ENCODE measurements at places on chromosomes 7 and 10. TPM values are rescaled to one million over a fixed set of nuclear protein-coding genes. Genes with fewer than 3 reads are reported as not detected.

DNA sequence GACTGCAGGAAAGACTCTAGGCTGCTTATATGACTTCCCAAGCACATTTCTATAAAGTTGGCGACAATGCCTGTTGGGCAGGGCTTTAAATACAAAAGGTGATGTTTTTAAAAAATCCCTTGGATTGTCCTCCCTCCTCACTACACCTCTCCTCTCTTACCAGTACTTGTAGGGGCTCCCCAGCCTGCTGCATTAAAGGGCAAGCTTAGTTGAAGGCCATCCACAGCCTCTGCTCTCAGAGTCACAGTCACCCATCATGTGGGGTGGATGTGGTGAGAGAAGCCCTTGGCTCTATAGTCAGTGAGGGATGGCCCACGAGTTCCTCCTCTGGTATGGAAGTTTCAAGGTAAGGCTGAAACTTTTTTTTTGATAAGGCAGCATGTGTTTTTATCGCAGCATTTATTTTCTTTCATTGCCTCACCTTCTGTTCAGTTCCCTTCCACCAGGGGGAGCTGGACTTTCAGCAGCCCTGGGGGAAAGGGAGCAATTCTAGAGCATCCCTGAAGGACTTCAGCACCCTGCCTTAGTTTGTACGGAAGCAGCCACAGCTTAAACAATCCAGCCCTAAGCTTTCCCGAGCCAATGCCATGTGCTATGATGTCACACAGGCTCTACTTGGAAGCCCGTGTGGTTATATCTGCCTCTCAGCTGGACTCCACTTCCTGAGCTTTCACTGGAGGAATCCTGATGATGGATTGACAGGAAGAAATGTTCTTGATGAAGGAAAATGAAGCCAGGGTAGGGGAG lies 131.9 kb downstream of the CALCR start:
- DNase-seq: no peak

ERVW-1 gene
- not detected for total RNA-seq

OR9A2 gene
- 1.1 TPM for total RNA-seq

DNA sequence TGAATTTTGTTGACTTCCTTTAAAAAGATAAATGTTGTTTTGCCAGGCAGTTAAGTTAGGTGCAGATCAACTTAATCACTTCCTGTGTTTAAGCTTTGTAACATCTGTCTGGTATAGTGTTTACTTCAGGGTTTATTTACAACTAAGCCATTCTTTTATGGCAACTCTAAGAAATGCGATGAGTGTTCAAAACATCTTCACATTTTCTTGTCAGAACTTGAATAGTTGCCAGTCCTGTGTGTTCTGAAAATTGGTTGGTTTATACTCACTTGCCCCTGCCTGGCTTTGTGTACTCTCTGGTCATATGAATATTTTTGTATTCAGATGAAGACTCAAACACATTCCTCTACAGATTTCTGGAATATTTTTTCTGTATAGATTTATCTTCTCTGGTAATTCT lies 327.2 kb downstream of the MDFIC start:
- DNase-seq: no peak

- no peak for DNase-seq
These were observed 39.1 kb downstream of the MINDY3 start for GRCh38 chr10:15821046-15821683.

BEND7 gene
- total RNA-seq: 4.8 TPM

DNA sequence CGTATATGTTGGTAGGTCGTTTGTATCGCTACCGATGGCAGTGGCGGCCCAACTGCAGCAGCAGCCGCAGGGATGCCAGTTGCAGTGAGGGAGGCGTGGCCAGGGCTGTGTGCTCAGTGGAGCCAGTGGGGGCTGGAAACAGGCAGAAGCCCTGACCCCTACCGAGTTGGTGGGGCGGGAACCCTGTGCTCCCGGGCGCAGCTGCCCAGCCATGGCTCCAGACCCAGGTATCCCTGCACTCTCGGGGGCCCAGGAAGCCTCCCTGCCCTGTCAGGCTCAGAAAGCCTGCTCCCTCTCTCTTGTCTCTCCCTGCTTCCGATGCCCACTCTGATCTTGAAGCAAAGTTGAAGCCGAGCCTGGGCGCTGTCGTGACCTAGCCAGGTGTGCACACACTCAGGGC lies 78.6 kb upstream of the ITGB1 start:
- DNase-seq: no peak

DNA sequence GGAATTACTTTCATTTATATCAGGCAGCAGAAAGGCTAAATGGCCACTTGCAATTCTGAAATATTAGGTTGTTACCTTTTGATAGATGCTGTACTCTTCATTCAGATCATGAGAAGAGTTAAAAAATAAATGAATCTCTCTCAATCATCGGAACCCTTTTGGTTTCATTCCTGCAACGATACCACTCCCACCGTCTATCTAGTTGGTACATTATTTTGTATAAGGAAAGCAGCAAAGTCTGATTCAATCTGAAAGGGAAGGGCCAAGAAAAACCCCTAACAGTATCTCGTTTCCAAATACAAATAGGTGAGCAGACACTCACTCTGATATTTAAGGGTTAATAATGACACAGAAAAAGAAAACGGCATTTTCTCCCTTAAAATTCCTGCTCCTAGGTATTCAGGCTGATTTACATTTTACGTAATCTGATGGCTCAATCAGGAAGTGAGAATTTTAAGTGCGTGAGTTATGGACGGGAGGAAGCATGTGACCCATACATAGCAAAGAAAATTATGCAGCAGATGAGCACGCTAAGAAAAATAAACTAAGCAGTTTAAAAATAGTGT lies 209.4 kb upstream of the KLF14 start:
- no peak for DNase-seq

- no peak for DNase-seq
These were observed 157.6 kb downstream of the ATRNL1 start for GRCh38 chr10:115250784-115251183.

- DNase-seq: no peak
These were observed 64.9 kb downstream of the SYPL1 start for GRCh38 chr7:106047184-106047583.

DNA sequence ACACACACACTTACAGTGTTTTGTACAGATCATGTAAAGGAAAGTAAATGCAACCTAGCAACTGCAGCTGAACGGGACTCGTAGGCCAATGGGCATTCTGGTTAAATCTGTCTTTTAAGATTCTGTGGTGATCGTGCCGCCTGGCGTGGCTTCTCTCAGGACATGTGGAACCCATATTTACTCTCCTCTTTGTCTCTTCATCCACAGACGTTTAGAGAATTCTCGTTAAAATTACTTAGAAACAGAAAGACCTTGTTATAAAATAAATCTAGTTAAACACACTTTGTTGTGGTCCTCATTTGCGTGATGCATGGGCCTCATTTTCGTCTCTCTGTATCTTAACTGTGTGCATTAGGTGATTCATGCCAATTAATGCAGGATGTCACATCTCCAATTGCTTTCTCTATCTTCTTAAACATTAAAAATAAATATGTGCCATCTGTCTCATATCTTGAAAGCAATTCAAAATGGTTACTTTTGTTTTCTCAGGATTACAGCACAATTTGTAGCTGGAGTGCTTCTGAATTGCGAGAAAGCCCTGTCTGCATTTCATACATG lies 11.5 kb downstream of the KLF6 start:
- DNase-seq: no peak

- no peak for DNase-seq
These were observed 26.8 kb downstream of the CFAP69 start for GRCh38 chr7:90271753-90272152.

- no peak for DNase-seq
These were observed 20.1 kb downstream of the CNPY1 start for GRCh38 chr7:155526225-155526624.

DNA sequence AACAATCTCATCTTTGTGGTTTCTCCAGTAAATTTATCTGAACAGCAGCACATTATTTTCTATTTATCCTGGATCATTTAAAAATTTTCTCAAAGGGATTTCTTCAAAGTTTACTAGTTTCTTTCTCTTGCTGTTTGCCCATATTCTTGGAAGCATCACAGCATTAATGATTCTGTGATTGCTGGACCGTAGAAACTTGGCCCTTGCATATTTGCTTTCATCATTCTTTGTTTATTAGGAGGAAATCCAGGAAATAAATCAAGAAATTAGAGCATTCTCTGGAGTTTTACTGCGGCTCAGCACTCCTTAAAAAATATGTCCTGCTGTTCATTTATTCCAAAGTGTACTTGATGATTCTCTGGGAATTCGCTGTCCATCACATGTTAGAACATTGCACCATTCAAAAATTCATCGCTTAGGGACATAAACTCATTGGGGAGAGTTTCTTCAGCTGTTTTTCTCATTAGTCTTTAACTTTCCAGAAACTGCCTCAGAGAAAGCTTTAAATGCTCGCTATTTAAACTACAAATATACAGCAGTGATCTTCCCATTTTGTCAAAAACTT lies 264.0 kb upstream of the CDC14C start:
- DNase-seq: no peak

- DNase-seq: no peak
These were observed 7.1 kb downstream of the NACAD start for GRCh38 chr7:45081670-45081974.

- DNase-seq: no peak
These were observed 80.5 kb upstream of the INSYN2A start for GRCh38 chr10:127276794-127277462.

GRCh38 chr7:93235541-93235940 lies 3.4 kb downstream of the VPS50 start:
- no peak for DNase-seq

GRCh38 chr7:44331682-44332081 lies 6.3 kb upstream of the CAMK2B start:
- no peak for DNase-seq

- no peak for DNase-seq
These were observed 113.5 kb downstream of the LARP4B start for GRCh38 chr10:818010-818409.

DNA sequence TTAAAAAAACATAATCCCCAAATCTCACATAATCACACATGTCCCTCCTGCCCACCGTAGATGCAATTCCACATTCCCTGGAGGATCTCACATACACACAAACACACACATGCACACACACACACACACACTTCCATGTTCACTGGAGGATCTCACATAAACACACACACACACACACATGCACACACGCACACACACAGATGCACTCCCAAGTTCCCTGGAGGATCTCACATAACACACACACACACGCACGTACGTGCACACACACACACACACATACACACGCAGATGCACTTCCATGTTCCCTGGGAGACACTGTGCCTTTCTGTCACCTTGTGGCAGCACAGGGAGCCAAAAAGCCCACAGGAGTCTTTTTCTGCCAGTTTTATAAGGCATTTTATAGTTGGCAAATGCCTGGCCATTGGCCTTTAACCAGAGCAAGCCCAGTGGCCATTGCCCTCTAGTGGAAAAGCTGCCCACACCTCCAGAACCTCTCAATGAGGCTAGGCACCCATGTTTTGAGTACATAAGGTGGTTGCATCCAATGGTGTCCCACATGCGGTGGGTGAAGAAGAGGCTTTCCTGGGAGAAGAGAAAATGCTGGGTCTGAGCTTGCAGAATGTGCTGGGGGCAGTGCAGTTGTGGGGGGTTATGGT lies 115.4 kb upstream of the ACBD5 start:
- DNase-seq: no peak

DNA sequence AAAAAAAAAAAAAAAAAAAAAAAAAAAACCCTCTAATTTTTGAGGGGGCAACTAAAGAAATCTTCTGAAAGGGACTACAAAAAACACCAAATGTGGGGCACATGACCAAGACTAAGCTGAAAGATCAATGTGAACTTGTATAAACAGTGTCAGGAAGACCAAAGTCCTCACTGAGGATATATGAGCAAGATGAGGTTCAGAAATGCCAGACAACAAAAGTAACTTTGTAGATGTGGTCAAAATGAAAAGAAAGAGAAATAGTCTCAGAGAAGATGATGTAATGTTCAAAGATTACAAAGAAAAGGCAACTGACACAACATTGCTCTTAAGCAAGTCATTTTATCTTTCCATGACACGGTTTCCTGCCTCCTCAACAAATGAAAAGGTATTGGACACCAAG lies 48.7 kb upstream of the PTPRZ1 start:
- DNase-seq: no peak

DNA sequence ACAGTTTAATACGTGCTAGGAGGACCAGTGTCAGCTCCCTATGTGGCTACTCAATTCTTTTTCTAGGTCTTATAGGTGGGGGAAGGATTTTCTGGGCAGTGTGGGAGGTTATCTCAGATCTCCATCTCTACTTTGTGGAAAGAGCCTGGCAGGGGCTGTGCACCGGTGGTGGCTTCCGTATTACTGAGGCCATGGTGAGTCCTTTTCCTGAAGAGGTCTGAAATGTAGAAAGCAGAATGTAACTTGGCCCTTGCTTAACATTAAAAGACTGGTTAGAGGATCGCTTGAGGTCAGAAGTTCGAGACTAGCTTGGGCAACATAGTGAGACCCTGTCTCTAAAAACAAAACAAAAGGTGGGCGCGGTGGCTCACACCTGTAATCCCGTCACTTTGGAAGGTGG lies 2.7 kb upstream of the TPST1 start:
- no peak for DNase-seq

DNA sequence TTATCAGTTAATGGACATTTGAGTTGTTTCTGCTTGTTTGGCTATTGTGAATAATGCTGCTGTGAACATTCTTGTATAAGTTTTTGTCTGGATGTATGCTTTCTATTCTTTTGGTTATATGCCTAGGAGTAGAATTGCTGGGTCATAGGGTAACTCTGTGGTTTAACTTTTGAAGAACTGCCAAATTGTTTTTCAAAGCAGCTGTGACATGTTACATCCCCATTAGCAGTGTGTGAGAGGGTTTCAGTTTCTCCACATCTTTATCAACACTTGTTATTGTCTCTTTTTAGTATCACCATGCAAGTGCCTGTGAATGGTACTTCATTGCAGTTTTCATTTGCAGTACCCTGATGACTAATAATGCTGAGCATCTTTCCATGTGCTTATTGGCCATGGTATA lies 2.1 kb upstream of the NDUFB8 start:
- no peak for DNase-seq

C7orf57 gene
- total RNA-seq: 0.78 TPM

TIMM23 gene
- 52.7 TPM for total RNA-seq

DNA sequence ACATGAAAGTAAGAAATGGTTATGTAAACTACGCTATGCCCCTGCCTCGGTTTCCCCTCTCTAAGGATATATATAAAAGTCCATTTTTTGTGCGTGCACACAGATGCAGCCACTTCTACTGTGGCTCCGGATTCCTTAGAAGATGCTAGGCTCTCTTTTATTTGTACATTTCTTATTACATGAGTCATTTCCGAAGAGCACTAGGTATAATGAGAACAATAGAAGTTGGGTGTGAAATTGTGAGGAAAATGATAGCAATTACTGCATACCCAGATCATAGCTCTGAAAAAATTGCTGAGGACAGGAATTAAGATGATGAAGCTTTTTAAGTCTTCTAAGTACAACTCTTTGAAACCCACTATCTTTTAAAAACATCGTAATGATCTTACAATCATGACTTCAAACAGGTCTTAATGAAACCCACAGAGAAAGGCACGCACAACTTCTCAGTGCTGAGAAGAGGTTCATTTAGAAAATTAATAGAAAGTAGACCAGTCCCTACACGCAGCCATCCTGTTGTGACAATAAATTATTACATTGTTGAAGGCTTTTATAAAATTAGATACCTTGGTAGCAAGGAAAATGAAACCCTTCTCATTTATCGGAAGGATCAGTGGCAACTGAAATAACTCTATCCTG lies 96.2 kb upstream of the FGFR2 start:
- DNase-seq: no peak

TCTN3 gene
- 16.5 TPM for total RNA-seq

- DNase-seq: no peak
These were observed 31.5 kb downstream of the CREB3L2 start for GRCh38 chr7:137970253-137970975.

Data from occipital lobe (tissue), 3 donors.